ENCODE measurements at places on chromosomes 7 and 10. TPM values are rescaled to one million over a fixed set of nuclear protein-coding genes. Genes with fewer than 3 reads are reported as not detected.

DNA sequence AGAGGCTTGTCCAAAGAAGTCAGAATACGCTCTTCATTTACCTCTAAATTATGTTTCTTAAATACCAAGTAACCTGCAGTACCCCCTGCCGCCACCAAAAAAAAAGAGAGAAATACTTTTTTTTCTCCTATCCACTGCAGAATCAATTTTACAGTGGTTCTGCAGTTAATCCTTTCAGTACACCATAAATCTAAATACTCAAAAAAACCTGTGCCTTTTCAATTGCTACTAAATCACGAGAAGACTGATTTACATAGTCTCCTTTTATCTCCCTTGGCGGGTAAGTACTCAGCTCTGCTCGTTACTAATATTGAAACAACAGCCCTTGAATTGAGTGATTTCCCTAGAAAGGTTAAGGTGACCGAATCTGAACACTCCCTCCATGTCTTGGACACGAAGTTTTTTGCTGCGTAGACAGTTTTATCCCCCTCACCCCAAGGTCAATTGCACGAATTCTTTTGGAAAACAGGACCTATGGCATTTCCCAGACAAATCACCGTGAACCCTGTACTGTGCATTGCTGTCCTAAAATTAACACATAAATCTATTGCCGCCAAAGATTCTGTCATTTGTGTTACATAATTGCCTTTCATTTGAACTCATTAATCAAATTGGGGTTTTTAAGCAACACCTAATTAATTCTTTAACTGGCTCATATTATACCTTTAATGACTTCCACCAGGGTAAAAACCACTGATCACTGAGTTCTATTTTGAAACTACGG is 512 bp upstream of the VIM start:
- DNase-seq: no peak

GRCh38 chr10:6591668-6592067 is 11.6 kb upstream of the PRKCQ start:
- DNase-seq: peak; percentile 29

- no peak for DNase-seq
These were observed 22.8 kb downstream of the SGMS1 start for GRCh38 chr10:50600831-50601477.

DNA sequence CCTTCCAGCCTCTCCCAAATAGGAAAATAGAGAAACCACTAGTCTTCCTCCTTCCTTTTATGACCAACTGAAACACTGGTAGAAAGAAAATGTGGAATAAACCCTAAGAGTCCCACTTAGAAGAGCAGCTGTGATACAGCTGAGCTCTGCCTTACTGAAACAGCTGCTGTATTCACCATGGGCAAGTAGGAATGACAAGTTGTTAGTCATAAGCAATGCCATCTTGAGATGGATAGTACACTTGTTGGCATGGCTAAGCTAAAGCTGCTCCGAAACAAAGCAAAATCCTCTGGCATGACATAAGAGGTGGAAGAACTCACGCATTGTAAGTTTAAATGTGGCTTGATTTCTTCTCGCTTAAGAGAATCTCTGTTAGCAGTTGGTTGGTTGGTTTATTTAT is 48.3 kb upstream of the TMEM236 start:
- DNase-seq: no peak

DNA sequence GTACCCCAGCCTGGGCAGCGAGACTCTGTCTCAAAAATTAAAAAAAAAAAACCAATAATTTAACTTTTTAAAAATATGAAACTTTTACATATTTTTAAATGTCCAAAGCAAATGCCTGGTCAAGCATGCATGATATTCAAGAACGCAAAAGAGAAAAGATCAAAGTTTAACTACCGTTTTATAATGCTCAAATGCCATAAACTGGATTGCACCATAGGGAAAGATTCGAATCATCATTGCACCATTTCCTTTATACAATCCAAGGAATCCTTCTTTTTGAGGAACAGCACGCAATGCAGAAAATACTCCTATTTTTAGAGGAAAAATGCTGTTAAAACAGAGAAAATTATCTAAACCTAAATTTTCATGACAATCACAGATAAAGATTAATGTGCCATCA is 20.9 kb downstream of the SLC25A16 start:
- DNase-seq: no peak

- DNase-seq: no peak
These were observed 950.2 kb downstream of the GATA3 start for GRCh38 chr10:9004736-9005135.

DNA sequence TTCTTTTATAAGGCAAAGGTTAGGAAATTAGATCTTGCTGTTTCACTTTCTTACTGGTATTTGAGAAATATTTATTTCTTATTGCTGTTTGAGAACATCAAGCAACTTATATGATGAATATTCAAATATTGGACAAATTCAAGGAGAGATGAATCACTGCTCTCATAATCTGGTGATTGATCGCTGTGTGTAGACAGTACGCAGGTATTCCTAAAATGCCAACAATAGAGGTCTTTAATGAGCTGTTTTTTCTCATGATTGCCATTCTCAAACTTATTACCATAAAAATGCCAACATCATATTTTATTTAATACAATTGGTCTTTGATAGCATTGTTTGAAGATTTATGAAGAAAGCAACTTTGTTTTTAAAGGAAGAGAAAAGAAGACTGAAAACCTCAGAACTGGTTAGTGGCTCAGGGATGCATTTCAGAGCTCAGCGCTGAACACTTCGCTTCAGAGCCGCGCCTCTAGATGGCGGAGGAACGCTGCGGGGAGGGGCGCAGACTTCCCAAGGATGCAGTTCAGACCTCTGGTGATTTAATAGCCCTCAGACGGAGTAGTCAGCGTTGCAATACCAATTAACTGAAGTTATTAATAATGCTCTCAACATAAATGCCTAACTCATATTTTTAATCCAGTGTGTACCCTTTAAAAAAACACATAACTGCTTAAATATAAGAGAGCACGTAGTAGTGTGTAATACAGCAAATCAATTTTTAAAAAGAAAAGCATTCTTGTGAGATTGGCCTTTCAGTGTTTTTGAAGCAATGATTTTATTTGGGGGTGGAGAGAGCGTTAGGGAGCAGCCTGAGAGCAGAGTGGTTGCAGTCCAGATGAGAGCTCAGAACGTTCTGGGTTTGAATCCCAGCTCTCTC is 38.5 kb upstream of the STEAP4 start:
- DNase-seq: no peak

The CCL26 gene
- not detected for total RNA-seq

The MDH2 gene
- 93.9 TPM for total RNA-seq

Data from natural killer cell (primary cell).